ENCODE measurements at places on chromosomes 6 and 20. TPM values are rescaled to one million over a fixed set of nuclear protein-coding genes. Genes with fewer than 3 reads are reported as not detected.

DNA sequence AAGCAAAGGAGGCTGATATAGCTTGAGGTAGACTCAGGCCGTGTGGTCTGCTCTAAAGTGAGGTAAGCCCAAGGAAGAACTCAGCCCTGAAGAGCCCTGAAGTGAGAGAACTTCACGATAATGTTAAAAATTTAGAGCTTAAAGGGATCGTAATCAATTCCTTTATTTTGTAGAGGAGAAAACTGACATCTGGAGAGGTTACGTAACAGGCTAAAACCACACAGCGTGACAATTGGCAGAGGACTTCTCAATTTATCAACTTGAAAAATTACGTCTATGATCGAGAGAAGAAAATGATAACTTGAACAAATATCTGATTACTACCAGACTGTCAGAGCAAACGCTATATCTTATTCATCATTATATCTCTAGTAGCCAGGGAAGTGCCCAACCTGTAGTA lies 121.8 kb upstream of the FOXO3 start:
- no peaks in the 10 kb centered on the region for H3K4me1 ChIP-seq
- H3K27me3 ChIP-seq: no peaks in the 10 kb centered on the region
- no peak for DNase-seq
- H3K27ac ChIP-seq: no peak overlapping the region
- no peak overlapping the region for H3K4me3 ChIP-seq

Gene C6orf118
- 1.9 TPM for total RNA-seq

DNA sequence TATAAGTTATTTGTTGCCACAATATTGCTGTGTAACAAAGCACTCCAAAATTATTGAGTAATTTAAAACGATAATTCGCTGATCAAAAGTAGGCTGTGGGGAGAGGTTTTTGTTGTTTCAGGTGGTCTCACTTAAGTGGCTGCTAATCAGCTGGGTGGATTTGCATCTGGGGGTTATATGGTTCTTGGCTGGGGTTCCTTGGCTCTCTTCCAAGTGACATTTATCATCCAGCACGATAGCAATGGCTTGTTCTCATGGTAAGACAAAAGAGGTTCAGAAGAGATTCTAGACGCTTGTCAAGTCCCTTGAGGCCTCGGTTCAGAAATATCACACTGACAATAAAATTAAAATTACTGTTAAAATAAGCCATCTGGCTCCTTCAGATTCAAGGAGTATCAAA lies 1648.8 kb downstream of the GRIK2 start:
- no peaks in the 10 kb centered on the region for H3K36me3 ChIP-seq
- no peaks in the 10 kb centered on the region for H3K27me3 ChIP-seq
- DNase-seq: no peak
- H3K27ac ChIP-seq: no peak overlapping the region

Gene COX4I2
- not detected for total RNA-seq

- no peaks in the 10 kb centered on the region for H3K4me1 ChIP-seq
- no peak overlapping the region for H3K27ac ChIP-seq
- H3K36me3 ChIP-seq: no peaks in the 10 kb centered on the region
- H3K27me3 ChIP-seq: no peaks in the 10 kb centered on the region
These were observed 67.9 kb downstream of the GCLC start for GRCh38 chr6:53476964-53477363.

Gene HLA-DOA
- 5.6 TPM for total RNA-seq

- H3K27me3 ChIP-seq: no peaks in the 10 kb centered on the region
- no peak overlapping the region for H3K27ac ChIP-seq
- no peak overlapping the region for H3K4me3 ChIP-seq
- H3K36me3 ChIP-seq: peaks cover 48% of the 10 kb centered on the region
- DNase-seq: no peak
- H3K4me1 ChIP-seq: peaks cover 6% of the 10 kb centered on the region
These were observed 34.7 kb upstream of the SYNJ2 start for GRCh38 chr6:157946865-157947532.

Gene RBPJL
- 1.5 TPM for total RNA-seq

GRCh38 chr6:39907871-39908575 lies 26.2 kb downstream of the MOCS1 start:
- H3K27ac ChIP-seq: no peak overlapping the region
- H3K27me3 ChIP-seq: no peaks in the 10 kb centered on the region
- no peak overlapping the region for H3K4me3 ChIP-seq
- DNase-seq: no peak

GRCh38 chr6:76247527-76247926 lies 175.1 kb upstream of the IMPG1 start:
- H3K4me3 ChIP-seq: no peak overlapping the region
- peaks cover 17% of the 10 kb centered on the region for H3K4me1 ChIP-seq
- no peak overlapping the region for H3K27ac ChIP-seq
- no peak for DNase-seq

Gene TCF21
- not detected for total RNA-seq

DNA sequence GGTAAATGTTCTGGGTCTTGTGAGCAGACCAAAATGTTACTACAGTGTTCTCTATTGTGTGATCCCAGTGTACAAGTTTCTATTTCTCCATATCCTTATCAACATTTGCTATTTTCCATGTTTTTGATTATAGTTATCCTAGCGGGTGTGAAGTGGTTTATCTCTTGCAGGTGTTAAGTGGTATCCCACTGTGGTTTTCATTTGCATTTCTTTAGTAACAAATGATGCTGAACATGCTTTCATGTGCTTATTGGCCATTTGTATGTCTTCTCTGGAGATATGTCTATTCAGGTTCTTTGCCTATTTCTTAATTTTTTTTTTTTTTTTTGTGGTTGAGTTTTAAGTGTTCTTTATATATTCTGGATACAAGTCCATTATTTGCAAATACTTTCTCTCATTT lies 35.5 kb downstream of the NSFL1C start:
- H3K27ac ChIP-seq: no peak overlapping the region
- H3K27me3 ChIP-seq: no peaks in the 10 kb centered on the region
- no peaks in the 10 kb centered on the region for H3K4me1 ChIP-seq
- no peak for DNase-seq
- H3K36me3 ChIP-seq: peaks cover 4% of the 10 kb centered on the region

- no peaks in the 10 kb centered on the region for H3K36me3 ChIP-seq
- DNase-seq: no peak
- H3K4me3 ChIP-seq: no peak overlapping the region
- peak overlapping the region; percentile 76 for H3K27ac ChIP-seq
- H3K4me1 ChIP-seq: no peaks in the 10 kb centered on the region
These were observed 59.0 kb downstream of the MDGA1 start for GRCh38 chr6:37638414-37639341.

DNA sequence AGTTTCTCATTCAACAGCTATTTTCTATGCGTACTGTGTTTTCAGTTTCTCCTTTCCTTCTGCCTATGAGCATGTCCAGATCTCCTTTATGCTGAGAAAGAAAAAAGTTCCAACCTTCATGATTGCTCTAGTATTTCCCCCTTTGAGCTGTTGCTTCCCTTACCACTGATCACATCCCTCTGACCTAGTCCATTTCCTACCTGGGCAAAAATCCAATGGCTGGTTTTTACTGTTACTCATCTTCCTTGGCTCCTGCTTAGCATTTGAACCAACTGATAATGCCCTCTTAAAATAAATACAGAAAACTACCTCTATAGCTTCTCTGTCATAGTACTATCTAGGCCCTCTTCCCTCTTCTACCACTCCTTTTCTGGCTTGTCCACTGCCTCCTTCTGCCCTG lies 6.0 kb downstream of the RFX6 start:
- DNase-seq: no peak
- H3K27me3 ChIP-seq: no peaks in the 10 kb centered on the region
- peaks cover 50% of the 10 kb centered on the region for H3K4me1 ChIP-seq
- H3K27ac ChIP-seq: peak overlapping the region; percentile 84

DNA sequence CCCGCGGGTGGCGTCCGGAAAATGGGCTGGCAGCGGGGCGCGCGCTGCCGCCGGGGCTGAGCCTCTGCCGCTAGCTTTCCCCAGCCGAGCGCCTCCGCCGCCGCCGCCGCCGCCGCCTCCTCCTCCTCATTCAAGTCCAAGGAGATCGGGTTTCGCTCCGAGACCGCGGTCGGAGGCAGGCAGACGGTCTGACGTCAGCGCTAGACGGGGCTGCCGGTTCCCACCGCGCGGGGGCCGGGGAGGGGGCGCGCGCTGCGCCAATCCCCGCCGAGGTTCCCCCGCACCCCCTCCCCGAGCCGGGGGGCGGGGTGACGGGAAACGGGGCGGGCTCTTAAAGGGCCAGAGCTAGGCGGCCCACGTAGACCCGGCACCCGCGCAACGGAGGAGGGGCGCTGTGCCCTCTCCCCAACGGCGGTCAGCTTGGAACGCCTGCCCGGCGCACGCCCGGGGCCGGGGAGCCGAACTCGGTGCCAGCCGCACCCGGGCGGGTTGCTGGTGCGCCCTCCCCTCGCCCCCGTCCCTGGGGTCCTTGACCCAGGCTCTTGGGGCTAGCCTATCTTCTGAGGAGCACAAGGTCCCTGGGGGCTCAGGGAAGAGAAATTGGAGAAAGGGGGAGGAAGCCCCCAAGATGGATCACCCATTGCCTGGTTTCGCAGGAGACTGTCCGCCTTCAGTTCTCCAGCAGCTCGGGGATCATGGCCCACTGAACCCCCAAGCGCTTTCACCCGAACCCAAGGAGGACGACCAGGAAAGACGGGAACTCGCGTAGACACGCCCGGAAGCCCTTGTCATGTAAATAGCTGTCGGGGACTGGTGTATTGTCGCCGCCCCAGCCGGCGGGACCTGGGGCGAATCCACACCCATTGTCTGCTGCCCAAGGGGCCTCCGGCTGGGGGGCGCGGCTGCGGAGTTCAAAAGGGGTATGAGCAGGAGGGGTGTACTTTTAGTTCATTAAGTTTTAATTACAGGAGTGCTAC lies at the start of gene PMEPA1:
PMEPA1 (minus strand) TSS at position 193 of the 977 bp plus-strand sequence. CDS start 433 bp downstream, outside the sequence.
- peak within 1 kb of the TSS; percentile 96 for H3K27ac ChIP-seq
- H3K4me1 ChIP-seq: peaks cover 52% of the 10 kb centered on the region
- H3K36me3 ChIP-seq: no peaks in the 10 kb centered on the region
- peak; percentile 95 for DNase-seq

Gene PACRG
- total RNA-seq: 2.4 TPM

GRCh38 chr6:4606821-4607704 lies 169.1 kb upstream of the CDYL start:
- no peak overlapping the region for H3K27ac ChIP-seq
- no peak for DNase-seq
- H3K36me3 ChIP-seq: no peaks in the 10 kb centered on the region
- no peaks in the 10 kb centered on the region for H3K27me3 ChIP-seq
- no peak overlapping the region for H3K4me3 ChIP-seq
- peaks cover 13% of the 10 kb centered on the region for H3K4me1 ChIP-seq

Gene FAM229B
- total RNA-seq: 22.1 TPM

Gene MCCD1
- total RNA-seq: not detected

DNA sequence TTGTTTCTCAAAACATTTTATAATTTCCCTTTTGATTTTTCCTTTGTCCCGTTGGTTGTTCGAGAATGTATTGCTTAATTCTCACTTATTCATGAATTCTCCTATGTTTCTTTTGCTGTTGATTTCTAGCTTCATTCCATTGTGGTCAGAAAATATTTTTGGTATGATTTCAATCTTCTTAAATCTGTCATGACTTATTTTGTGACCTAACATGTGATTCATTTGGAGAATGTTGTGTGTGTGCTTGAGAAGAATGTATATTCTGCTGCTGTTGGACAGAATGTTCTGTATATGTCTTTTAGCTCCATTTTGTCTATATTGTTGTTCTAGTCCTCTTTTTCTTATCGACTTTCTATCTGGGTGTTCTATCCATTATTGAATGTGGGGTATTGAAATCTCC lies 286.2 kb upstream of the RNF217 start:
- no peak overlapping the region for H3K27ac ChIP-seq
- no peak overlapping the region for H3K4me3 ChIP-seq
- no peak for DNase-seq
- no peaks in the 10 kb centered on the region for H3K27me3 ChIP-seq
- H3K4me1 ChIP-seq: no peaks in the 10 kb centered on the region

Gene FOXP4
- 137 TPM for total RNA-seq

GRCh38 chr6:29647927-29648642 lies 8.8 kb upstream of the MOG start:
- no peaks in the 10 kb centered on the region for H3K27me3 ChIP-seq
- no peak for DNase-seq
- H3K4me3 ChIP-seq: no peak overlapping the region
- H3K36me3 ChIP-seq: no peaks in the 10 kb centered on the region
- no peak overlapping the region for H3K27ac ChIP-seq

GRCh38 chr6:157800420-157801237 lies 22.4 kb upstream of the SNX9 start:
- H3K36me3 ChIP-seq: no peaks in the 10 kb centered on the region
- H3K4me1 ChIP-seq: no peaks in the 10 kb centered on the region
- H3K27ac ChIP-seq: no peak overlapping the region

Gene SOBP
- 15.4 TPM for total RNA-seq

Gene CNR1
- 26.2 TPM for total RNA-seq

DNA sequence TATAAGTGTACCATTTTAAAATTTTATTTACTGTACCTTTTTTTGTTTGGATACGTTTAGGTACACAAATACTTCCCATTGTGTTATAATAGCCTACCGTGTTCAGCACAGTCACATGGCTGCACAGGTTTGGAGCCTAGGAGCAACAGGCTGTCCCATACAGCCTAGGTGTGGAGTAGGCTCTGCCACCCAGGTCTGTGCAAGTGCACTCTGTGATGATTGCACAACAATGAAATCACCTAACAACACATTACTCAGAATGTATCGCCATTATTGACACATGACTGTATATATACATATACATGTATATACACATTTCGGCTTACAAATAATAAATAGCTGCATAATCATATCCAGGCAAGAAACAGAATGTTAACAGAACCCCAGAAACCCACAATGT lies 15.4 kb downstream of the SERAC1 start:
- H3K27ac ChIP-seq: no peak overlapping the region
- no peak overlapping the region for H3K4me3 ChIP-seq

GRCh38 chr6:74912234-74912633 lies 293.6 kb downstream of the COL12A1 start:
- no peaks in the 10 kb centered on the region for H3K4me1 ChIP-seq
- no peaks in the 10 kb centered on the region for H3K36me3 ChIP-seq
- no peaks in the 10 kb centered on the region for H3K27me3 ChIP-seq
- DNase-seq: no peak

Gene GPX5
- not detected for total RNA-seq

All from progenitor cell of endocrine pancreas (in vitro differentiated cells).